Urinary bladder (tissue), 4 donors: ENCODE measurements at places on chromosomes 2 and 18. TPM values are rescaled to one million over a fixed set of nuclear protein-coding genes. Genes with fewer than 3 reads are reported as not detected.

DNA sequence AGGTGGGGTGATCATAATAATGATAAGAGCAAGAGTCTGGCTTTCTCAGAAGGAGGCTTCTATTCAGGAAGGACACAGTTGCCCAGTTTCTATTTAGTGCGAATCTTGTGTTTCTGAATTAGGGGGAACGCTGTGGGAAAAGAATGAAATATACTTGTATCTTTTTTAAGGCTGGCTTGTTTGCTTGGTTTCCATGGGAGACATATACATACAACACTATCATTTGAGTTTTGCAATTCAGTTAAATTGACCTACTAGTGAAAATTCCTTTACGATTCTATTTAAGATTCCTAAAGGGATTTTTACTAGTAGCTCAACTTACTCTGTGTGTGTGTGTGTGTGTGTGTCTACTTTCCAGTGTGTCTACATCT lies 24.7 kb upstream of the ANKRD62 start:
- no peak for DNase-seq

DNA sequence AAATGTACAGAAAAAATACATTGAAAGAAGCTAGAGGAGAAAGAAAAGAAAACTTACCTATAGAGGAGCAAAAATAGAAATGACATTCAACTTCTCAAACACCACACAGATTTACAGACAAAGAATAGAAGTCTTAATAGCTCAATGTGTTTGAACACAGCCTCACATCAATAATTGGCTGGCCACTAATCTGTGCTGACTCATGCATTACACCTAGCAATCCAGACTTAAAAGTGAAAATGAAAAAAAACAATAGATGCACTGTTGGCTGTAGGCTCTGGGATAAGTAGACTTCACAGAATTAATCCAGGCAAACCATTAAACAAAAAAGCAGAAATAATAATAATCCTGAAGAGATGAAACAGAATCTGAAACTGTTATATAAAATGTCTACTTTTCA lies 961.3 kb upstream of the CELF4 start:
- no peak for DNase-seq

GRCh38 chr2:196399722-196400691 lies 228.6 kb upstream of the STK17B start:
- DNase-seq = peak; percentile 28

GRCh38 chr2:204551512-204551863 lies 6.2 kb downstream of the PARD3B start:
- DNase-seq = no peak

- no peak for DNase-seq
Measured at GRCh38 chr2:210094787-210095186, 76.4 kb downstream of the KANSL1L start.

GRCh38 chr18:24239341-24239740 lies 100.5 kb downstream of the CABYR start:
- no peak for DNase-seq

DNA sequence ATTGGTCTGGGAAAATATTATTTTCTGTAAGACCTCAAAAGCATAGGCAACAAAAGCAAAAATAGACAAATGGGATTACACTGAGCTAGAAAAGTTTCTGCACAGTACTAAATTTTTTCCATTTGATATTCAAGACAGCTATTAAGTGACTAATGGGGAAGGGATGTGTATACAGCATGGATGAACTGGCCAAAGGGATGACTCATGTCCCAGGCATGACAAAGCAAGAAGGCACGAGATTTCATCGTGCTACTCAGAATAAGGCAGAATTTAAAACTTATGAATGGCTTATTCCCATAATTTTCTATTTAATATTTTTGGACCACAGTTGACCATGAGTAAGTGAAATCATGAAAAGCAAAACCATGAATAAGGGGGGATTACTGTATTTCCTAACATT lies 1250.1 kb upstream of the GYPC start:
- DNase-seq = no peak

DNA sequence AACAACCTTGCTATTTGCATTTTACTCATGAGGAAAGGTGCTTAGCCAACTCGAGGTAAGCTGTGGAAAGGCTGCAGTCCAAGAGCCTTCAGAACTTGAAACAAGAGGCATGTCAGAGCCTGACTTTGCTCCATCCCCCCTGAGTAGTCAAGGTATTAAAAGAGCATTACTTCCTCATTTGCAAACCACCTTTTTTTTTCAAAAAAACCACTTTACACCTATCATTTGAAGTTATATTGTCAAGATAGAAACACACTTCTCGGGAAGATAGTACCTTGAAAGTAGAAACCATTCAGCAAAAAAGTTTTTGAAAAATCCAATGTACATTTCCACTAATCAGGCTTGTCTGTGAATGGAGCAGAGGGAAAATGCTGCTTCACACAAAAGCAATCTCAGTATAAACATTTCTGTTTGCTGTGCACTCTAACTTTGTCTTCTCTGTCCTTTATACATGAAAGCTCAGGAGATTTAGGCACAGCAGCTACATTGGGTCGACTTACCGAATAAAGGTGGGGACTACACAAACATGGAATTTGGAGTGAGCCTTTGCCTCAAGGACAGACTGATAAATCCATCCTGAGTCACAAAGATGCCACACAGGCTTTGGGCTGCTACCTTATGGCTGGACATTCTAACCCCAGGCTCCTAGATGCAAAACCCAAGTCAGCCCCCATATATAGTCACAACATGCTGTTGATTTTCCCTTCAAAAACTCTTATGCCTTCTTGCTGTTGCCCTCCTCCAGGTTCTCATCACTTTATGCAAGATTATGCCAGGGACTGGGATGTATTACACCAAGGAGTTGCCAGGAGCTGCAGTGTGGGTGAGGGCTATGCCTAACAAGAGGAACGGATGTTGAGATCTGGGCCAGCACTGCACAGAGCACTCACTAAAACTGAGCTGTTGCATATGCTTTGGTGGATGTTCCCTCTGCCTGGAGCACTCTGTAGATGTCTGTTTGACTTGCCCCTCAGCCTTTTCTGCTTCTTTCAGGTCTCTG lies 41.4 kb upstream of the EML4 start:
- no peak for DNase-seq

DNA sequence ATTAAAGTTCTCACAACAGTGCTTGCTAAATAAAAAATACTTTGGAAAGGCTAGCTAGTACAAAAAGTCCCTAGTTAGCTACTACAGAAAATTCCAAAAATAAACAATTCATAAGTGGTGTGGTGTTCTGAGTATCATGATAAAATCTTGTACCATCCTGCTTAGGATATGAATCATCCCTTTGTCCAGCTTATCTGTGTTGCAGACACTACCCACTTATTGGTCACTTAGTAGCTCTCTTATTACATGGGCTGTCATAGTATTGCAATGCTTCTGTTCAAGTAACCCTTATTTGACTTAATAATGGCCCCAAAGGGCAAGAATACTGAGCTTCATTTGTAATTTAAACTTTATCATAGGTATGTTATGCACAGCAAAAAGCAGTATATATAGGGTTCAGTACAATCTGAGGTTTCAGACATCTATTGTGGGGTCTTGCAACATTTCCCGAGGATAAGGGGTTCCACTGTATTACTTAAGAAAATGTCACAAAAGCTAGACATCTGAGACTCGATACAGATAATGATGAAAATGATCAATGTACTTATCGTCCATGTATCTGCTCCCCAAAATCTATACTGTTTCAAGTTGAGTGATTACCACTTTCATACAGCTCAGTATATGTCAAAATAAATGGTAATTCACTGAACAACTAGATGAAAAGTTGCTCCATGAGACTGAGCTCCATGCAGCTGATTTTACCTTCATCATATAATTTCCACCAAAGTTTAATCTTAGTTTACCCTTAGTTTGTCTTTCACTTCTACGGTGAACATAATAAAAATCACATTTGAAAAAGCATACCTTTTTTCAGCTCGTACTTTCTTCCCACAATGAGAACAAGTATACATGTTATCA lies 93.8 kb downstream of the C2orf74 start:
- no peak for DNase-seq

DNA sequence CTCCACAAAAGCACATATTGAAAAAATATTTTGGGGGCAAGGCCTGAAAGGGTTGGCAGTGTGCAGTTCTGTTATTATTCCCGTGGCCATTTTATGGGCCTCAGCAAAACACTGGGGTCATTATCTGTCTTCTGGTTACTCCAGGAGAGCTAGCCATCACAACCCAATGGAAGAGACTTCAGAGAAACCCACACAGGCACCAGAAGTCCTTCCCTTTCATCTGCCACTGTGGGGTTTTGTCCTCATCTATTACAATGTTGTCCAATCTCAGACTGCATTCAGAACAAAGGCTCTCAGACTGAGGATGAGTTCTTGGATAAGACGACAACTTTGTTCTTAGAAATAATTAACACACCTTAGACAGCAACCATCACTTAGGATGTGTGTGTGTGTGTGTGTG lies 98.4 kb downstream of the PIEZO2 start:
- no peak for DNase-seq

DNA sequence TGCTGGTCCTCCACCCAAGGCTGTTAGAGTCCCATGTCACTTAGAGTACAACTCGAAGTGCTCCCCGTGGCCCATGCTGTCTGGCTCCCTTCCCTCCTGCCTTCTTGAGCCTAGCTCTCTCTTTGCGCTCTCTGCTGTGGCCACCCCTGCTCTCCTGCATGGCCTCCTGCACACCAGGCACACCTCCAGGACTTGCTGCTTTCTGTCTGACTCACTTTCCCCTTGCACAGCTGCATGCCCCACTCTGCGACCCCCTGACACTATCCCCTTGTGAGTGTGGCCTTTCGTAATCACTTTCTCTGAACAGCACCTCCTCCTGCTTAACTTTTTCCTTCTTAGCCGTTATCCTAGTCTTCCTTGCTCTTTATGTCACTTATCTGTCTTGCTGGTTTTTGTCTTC lies 343.6 kb downstream of the TGIF1 start:
- DNase-seq = no peak

- no peak for DNase-seq
Measured at GRCh38 chr2:16952805-16953204, 287.2 kb upstream of the CYRIA start.

- no peak for DNase-seq
Measured at GRCh38 chr2:117379928-117380327, 434.6 kb upstream of the DDX18 start.

DNA sequence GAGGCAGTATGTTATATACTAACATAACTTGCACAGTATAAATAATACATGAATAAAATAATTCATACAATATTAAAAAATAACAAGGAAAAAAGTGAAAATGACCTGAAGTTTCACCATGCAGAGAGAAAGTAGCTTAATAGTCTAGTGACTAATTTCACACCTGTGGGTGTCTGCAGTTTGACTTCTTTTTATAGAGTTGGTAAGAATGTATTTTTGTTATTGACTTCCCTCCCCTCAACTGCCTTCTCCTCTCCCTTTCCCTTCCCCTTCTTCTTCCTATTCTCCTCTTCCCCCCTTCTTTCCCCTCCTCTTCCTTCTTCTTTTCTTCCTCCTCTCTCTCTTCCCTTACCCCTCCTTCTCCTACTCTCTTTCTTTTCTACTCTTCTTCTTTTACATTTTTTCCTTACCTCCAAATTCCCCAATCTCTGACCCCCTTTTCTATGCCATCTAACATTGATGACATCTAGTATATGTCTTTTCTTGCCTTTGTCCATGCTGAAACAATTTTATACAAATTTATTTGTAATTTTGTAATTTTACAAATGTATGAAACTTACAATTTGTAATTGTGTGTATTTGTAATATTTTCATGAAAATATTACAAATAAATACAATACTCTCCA lies 3.1 kb downstream of the DNAH6 start:
- no peak for DNase-seq

GRCh38 chr2:112181571-112182290 lies 43.5 kb downstream of the FBLN7 start:
- DNase-seq = no peak

DNA sequence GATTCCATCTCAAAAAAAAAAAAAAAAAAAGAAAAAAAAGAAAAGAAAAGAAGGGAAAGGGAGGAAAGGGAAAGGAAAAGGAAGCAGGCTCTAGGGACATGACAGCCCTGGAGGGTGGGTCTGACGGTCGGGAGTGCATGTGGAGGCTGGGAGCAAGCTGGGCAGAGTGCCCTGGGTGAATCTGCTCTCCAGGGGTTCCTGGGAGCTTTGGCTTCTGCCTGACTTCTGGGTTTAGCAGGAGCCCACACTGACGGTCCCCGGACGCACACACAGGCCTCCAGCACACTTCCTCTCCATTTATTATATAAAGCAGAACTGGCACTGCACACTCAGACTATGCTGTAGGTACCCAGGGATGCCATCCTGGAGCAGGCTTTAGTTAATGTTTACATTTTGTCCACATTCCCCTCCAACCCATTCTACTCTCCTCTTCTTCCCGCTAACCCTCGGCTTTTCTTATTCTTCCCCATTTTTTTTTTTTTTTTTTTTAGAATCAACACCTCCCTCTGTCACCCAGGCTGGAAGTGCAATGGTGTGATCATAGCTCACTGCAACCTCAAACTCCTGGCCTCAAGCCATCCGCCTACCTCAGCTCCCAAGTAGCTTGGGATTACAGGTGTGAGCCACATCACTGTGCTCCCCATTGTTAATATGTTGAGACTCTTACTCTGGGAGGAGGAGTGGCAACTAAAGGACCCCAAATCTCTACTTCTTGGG lies 151.1 kb upstream of the SLC1A4 start:
- DNase-seq = no peak

- DNase-seq = no peak
Measured at GRCh38 chr2:10304458-10305253, 2.0 kb downstream of the HPCAL1 start.

GRCh38 chr2:8754106-8754776 lies 72.4 kb downstream of the ID2 start:
- DNase-seq = no peak

DNA sequence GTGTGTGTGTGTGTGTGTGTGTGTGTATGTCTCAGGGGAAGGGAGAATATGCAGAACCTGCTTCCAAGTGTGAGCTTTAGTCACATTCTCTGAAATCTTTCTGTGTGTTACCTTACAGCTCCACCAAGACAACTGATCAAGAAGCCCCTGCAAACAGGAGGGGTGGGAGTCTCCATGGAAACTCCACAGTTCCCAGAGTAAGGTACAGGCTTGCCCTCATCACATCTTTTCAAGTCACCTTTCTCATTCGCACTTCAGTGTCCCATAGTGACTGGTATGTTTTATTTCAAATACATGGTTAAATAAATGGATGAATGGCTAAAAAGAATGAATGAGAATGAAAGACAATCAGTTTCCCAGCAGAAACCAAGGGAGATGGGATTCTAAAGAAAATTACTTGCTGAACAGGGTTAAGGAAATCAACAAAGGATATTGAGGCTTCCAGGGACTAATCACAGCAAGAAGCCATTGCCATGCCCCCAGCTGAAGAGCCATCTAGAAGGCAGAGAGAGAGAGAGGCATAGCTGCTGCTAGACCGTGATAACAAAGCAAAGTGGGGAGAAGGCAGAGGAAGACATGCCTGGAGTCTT lies 987.2 kb upstream of the CELF4 start:
- no peak for DNase-seq

- DNase-seq = no peak
Measured at GRCh38 chr2:27335311-27335710, 12.4 kb upstream of the MPV17 start.

DSG1 gene
- total RNA-seq = 0.21 TPM

ANO7 gene
- total RNA-seq = 0.58 TPM

ORC4 gene
- total RNA-seq = 109 TPM

GPR35 gene
- 0.63 TPM for total RNA-seq

EDAR gene
- total RNA-seq = 1.7 TPM

TNFRSF11A gene
- 11.1 TPM for total RNA-seq

SERPINB12 gene
- not detected for total RNA-seq

MPP4 gene
- 0.69 TPM for total RNA-seq
